ENCODE measurements at places on chromosomes 7 and 10.

DNA sequence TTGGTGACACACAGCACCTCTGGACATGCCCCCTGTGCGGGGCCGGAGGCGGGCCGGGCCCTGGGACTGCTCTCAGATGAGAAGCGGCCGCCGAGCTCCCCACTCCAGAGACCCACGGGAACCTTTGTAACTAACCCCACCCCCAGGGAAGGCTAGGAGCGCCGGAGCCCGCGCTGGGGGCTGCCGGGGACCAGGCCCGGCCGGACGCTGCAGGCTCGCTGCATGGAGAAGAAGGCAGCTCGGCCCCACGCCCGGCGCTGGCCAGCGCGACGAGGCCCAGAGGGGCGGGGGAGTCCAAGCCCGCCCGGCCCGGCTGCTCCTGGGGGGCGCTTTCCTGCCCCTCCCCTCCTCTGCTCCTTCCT, 36.5 kb downstream of the AGAP3 start:
- no peak for DNase-seq

- DNase-seq: no peak
Measured at GRCh38 chr10:132497063-132497680, 40.4 kb upstream of the INPP5A start.

- no peak for DNase-seq
Measured at GRCh38 chr7:141242568-141242967, 168.7 kb downstream of the TMEM178B start.

GRCh38 chr10:18178854-18179483, 38.7 kb downstream of the CACNB2 start:
- DNase-seq: no peak

GRCh38 chr7:74655768-74656440, 1.6 kb upstream of the GTF2I start:
- DNase-seq: no peak

DNA sequence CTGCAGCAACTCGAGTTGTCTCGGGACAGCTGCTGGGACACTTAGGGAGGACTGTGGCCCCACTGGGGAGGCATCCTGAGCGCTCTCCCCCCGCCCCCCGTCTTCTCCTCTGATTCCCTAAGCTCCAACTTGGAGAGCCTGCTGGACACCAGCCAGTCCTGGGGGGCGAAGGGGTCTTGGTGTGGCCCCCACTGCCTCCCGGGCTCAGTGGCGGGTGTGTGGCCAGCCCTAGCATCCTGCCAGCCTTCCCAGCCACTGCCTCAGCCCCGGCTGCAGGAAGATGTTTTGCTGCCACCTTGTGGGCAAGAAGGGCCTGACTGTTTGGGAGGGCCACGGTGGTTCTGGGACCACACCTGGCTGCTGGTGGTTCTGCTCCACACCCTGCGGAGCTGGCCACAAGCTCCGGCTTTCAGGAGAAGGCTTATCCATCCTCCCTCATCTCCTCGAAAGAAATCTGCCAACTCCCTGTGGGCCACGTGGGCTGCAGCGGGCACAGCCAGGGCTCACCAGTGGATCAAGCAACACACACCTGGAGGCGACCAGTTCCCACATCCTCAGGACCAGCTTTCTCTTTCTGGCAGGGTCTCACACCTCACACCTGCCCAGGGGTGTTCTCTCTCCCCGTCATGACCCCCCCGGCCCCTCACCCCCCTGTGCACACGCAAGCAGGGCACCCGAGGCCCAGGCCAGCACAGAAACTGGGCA, 24.8 kb downstream of the AGAP3 start:
- DNase-seq: no peak

- no peak for DNase-seq
Measured at GRCh38 chr10:100045592-100045991, 35.8 kb upstream of the DNMBP start.

All from cerebellar nuclear complex (tissue), 1 donor.